Dermis microvascular lymphatic vessel endothelial cell (primary cell): ENCODE measurements at places on chromosomes 2 and 18. TPM values are rescaled to one million over a fixed set of nuclear protein-coding genes. Genes with fewer than 3 reads are reported as not detected.

HOXD1 gene
- 4.6 and 8.2 TPM in 2 replicates for total RNA-seq

DHRS9 gene
- total RNA-seq = not detected in 2 replicates

HOXD8 gene
- total RNA-seq = 17.2 and 20.9 TPM in 2 replicates

PLGLB1 gene
- total RNA-seq = 0.39 and 0.63 TPM in 2 replicates

FKBP7 gene
- 16.0 and 17.3 TPM in 2 replicates for total RNA-seq

CFAP65 gene
- total RNA-seq = not detected in 2 replicates

TRIB2 gene
- total RNA-seq = 60.7 and 107 TPM in 2 replicates

SNED1 gene
- 8.6 and 25.3 TPM in 2 replicates for total RNA-seq

ATP6V1B1 gene
- total RNA-seq = 0.25 TPM in 1 of 2 replicates, not detected in the other

C2orf81 gene
- total RNA-seq = under 0.01 and 0.13 TPM in 2 replicates

CDKL4 gene
- total RNA-seq = 0.25 and 0.64 TPM in 2 replicates

SERPINE2 gene
- 1.1 and 1.8 TPM in 2 replicates for total RNA-seq

HTR2B gene
- 0.64 and 2.8 TPM in 2 replicates for total RNA-seq

TMEM247 gene
- total RNA-seq = not detected in 2 replicates

DSC3 gene
- total RNA-seq = under 0.01 TPM in 2 replicates

RSAD2 gene
- 0.25 and 0.39 TPM in 2 replicates for total RNA-seq
